ENCODE measurements at places on chromosomes 6 and 20. TPM values are rescaled to one million over a fixed set of nuclear protein-coding genes. Genes with fewer than 3 reads are reported as not detected.

GRCh38 chr6:154320181-154320580 is 36.4 kb downstream of the IPCEF1 start:
- H3K27ac ChIP-seq, result no peak overlapping the region
- peaks cover 5% of the 10 kb centered on the region for H3K27me3 ChIP-seq
- H3K36me3 ChIP-seq, result no peaks in the 10 kb centered on the region
- no peaks in the 10 kb centered on the region for H3K4me1 ChIP-seq

DNA sequence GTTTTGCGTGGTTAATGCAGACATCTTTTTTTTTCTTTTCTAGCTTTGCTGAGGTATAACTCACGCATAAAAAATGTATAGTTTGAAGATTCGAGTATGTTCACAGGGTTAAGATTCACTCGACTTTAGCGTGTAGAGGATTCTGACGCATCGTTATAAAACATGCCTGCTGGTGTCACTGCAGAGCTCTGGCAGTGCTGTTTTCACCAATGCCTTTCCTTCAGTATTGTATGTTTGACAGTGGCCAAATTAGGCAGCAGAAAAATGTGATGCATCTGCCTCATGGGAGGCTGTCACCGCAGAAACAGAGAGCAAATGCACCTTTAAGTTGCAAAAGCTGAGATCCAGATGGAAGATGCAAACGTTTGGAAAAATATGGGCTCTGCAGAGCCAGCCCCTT is 18.0 kb upstream of the SIRPB2 start:
- DNase-seq, result no peak
- H3K4me1 ChIP-seq, result no peaks in the 10 kb centered on the region
- no peak overlapping the region for H3K27ac ChIP-seq
- peaks cover 45% of the 10 kb centered on the region for H3K27me3 ChIP-seq
- no peak overlapping the region for H3K4me3 ChIP-seq
- no peaks in the 10 kb centered on the region for H3K36me3 ChIP-seq

- no peaks in the 10 kb centered on the region for H3K27me3 ChIP-seq
- peaks cover 17% of the 10 kb centered on the region for H3K36me3 ChIP-seq
- H3K4me3 ChIP-seq, result no peak overlapping the region
Measured at GRCh38 chr20:62658593-62659178, 16.4 kb downstream of the SLCO4A1 start.

DNA sequence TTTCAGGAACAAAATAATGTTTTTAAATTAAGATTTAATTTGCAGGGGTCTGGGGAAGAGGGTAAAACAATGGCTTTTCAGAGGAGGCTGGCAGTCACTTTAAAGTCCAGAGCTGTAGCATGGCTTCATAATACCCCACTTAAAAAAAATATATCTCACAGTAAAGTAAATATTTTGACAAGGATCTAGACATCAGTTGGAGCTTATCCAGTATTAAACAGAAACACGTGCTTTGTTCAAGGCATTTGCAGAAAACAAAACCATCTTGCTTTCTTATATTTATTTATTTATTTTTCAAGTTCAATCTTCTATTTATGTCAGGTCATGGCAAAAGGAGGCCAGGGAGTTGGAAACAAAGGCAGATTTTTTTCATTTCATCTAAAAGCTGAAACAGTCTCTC is 53.3 kb upstream of the PRL start:
- H3K4me3 ChIP-seq, result no peak overlapping the region
- H3K27me3 ChIP-seq, result no peaks in the 10 kb centered on the region
- no peak overlapping the region for H3K27ac ChIP-seq
- no peaks in the 10 kb centered on the region for H3K36me3 ChIP-seq
- DNase-seq, result no peak

GRCh38 chr6:144555066-144555465 is 269.9 kb downstream of the UTRN start:
- H3K4me1 ChIP-seq, result peaks cover 15% of the 10 kb centered on the region
- H3K27me3 ChIP-seq, result no peaks in the 10 kb centered on the region
- no peak for DNase-seq
- peaks cover 77% of the 10 kb centered on the region for H3K36me3 ChIP-seq
- no peak overlapping the region for H3K27ac ChIP-seq

- no peak overlapping the region for H3K4me3 ChIP-seq
- no peaks in the 10 kb centered on the region for H3K27me3 ChIP-seq
- no peaks in the 10 kb centered on the region for H3K36me3 ChIP-seq
Measured at GRCh38 chr20:55155360-55155759, 680.0 kb downstream of the DOK5 start.

DNA sequence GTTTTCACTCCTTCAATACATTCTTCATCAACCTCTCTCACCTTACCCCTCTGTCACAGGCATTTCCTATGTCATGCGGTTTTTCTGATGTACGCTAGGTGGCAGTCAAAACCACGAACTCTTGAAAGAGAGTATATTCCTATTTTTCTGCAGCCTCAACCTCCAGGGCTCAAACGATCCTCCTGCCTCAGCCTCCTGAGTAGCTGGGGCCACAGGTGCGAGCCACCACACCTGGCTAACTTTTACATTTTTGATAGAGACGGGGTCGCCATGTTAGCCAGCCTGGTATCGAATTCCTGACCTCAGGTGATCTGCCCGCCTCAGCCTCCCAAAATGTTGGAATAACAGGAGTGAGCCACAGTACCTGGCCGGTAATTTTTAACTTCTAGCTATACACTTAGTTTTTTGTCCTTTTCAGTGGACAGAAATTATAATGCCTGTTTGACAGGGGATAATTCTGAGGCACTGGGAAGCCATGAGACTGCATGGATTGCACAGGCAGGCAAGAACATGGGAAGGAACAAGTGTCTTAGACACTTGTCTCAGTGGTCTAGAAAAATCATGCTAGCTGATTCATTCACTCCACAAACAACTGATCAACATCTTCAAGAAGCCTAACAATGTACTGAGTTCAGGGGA is 22.5 kb upstream of the HFE start:
- no peak overlapping the region for H3K27ac ChIP-seq
- peak; percentile 42 for DNase-seq
- peaks cover 20% of the 10 kb centered on the region for H3K4me1 ChIP-seq
- peaks cover 27% of the 10 kb centered on the region for H3K27me3 ChIP-seq

DNA sequence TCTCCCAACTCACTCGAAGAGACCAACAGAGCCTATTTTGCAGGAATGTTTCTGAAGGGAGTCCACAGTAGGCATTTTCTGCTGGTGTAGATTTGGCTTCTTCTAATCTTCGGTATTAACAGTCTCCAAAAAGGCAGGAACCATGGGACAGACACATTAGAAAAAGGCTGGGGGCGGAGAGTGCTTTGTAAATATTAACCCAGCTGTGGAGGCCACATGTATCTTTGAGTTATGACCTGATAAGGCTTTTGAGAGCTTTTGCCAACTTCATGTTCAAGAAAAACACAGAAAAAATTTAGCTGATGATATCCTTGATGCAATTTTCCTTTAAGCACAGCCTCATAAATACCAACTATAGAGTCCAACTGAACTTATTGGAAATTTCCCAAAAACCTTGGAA is 119.4 kb upstream of the TSHZ2 start:
- no peak for DNase-seq
- H3K4me3 ChIP-seq, result no peak overlapping the region
- H3K27me3 ChIP-seq, result no peaks in the 10 kb centered on the region
- H3K36me3 ChIP-seq, result no peaks in the 10 kb centered on the region
- H3K4me1 ChIP-seq, result no peaks in the 10 kb centered on the region

- H3K36me3 ChIP-seq, result peaks cover 50% of the 10 kb centered on the region
- H3K27ac ChIP-seq, result no peak overlapping the region
- H3K4me3 ChIP-seq, result no peak overlapping the region
- DNase-seq, result no peak
- no peaks in the 10 kb centered on the region for H3K27me3 ChIP-seq
Measured at GRCh38 chr20:47241345-47241781, 115.1 kb downstream of the ZMYND8 start.

GRCh38 chr6:28125401-28125800 is 992 bp downstream of the ZSCAN16 start:
- H3K27ac ChIP-seq, result peak overlapping the region; percentile 78
- H3K27me3 ChIP-seq, result no peaks in the 10 kb centered on the region
- no peak for DNase-seq
- peaks cover 57% of the 10 kb centered on the region for H3K36me3 ChIP-seq
- H3K4me1 ChIP-seq, result peaks cover 47% of the 10 kb centered on the region

GRCh38 chr6:56771189-56771588 is 128.5 kb upstream of the DST start:
- no peaks in the 10 kb centered on the region for H3K36me3 ChIP-seq
- H3K4me3 ChIP-seq, result no peak overlapping the region
- H3K27ac ChIP-seq, result no peak overlapping the region
- DNase-seq, result no peak
- H3K4me1 ChIP-seq, result no peaks in the 10 kb centered on the region
- no peaks in the 10 kb centered on the region for H3K27me3 ChIP-seq

DNA sequence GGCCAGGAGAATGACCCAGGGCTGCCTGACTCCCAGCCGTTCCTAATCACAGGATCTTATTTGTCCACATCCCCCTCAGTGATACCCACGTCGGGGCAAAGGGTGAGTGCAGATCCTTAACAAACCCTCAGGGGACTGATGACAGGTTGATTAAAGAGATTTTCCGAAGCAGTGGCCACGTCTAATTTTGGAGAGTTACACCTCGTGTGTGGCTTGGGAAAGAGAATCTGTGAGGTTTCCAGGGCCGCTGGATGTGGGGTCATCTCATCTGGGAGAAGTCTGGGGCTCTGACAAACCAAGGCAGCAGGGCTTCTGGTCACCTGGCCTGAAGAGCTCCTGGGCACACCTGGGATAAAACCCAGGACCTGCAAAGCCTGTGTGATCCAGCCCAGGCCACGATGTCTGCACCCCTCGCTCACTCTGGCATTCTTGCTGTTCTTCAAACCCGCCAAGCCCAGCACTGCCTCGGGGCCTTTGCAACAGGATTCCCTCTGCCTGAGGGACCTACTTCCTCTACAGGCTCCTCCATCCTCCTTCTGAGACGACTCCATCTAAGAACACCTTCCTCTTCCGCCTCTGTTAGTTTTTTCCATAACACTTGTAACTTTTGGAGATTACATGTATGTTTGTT is 4.7 kb downstream of the JPH2 start:
- H3K27ac ChIP-seq, result no peak overlapping the region
- H3K4me1 ChIP-seq, result no peaks in the 10 kb centered on the region
- DNase-seq, result no peak
- H3K4me3 ChIP-seq, result no peak overlapping the region

GRCh38 chr6:87200469-87201175 is 45.3 kb downstream of the ZNF292 start:
- no peak for DNase-seq
- peaks cover 43% of the 10 kb centered on the region for H3K4me1 ChIP-seq
- H3K27me3 ChIP-seq, result no peaks in the 10 kb centered on the region
- H3K4me3 ChIP-seq, result no peak overlapping the region
- H3K27ac ChIP-seq, result no peak overlapping the region
- peaks cover 28% of the 10 kb centered on the region for H3K36me3 ChIP-seq

GRCh38 chr6:118652051-118652615 is 742 bp upstream of the CEP85L start:
- H3K36me3 ChIP-seq, result peaks cover 12% of the 10 kb centered on the region
- no peak for DNase-seq
- H3K4me3 ChIP-seq, result peak overlapping the region; percentile 80
- H3K27me3 ChIP-seq, result no peaks in the 10 kb centered on the region
- peaks cover 35% of the 10 kb centered on the region for H3K4me1 ChIP-seq

DNA sequence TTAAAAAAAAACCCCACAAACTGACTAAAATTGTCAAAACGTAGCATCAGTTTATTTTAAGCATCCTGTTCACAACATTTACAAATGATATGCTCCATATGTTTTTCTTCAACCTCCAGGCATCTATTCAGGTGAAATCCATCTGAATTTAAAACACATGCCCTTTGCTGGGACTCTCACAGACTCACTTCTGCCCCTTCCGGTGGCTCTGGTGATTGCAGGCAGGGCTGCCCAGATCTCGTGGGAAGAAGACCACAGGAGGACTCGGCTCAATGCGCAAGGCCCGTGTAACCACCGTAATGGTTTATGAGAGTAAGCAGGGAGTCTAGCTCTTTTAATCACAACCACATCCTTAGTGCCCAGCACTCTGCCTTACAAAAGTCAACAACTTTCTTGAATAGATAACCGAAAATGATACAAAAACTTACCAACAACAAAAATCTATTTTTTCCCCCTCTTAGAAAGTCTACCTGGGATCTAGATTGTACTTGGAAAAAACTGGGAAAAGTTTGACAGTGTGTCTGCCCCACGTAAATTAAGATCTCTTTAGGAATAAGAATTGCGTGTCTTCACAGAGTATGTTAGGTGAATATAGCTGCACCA is 139.1 kb downstream of the KIF16B start:
- H3K27ac ChIP-seq, result no peak overlapping the region
- H3K36me3 ChIP-seq, result no peaks in the 10 kb centered on the region

GRCh38 chr6:46652232-46652602 is 401 bp downstream of the CYP39A1 start:
- no peak overlapping the region for H3K27ac ChIP-seq
- peak overlapping the region; percentile 71 for H3K4me3 ChIP-seq
- DNase-seq, result no peak
- peaks cover 15% of the 10 kb centered on the region for H3K4me1 ChIP-seq

- no peaks in the 10 kb centered on the region for H3K36me3 ChIP-seq
- H3K27ac ChIP-seq, result no peak overlapping the region
- no peaks in the 10 kb centered on the region for H3K27me3 ChIP-seq
Measured at GRCh38 chr6:150631984-150632642, 32.4 kb downstream of the PLEKHG1 start.

DNA sequence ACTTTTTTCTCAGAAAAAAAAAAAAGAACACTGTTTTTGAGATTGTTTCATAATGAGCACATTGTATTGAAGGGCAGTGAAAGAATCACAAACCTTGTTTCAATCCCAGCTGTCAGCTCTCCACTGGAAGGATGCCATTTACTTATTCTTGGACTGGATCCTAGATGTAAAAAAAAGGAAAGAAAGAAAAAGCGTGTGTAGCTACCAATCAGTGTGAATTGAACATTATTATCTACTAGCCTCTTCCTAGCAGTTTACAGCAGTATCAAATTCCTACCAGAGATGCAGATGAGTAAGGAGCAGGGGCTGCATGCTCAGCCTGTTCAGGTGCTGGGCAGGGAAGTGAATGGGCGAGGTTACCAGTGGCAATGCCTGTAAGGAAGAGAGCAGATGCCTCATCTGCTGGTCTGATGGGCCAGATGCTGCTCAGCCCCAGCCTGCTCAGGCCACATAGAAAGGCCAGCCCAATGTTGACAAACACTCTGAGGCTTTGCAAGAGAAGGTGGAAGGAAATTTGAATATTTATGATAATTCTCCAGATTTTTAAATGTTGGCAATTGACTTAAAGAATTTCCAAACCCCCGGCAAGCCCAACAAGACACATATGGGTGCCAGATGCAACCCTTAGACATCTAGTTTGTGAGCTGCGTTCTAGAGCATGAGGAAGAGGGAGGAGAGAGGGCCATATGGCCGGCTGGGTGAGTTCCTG is 189.5 kb downstream of the IBTK start:
- no peak overlapping the region for H3K4me3 ChIP-seq
- no peaks in the 10 kb centered on the region for H3K4me1 ChIP-seq
- H3K27ac ChIP-seq, result no peak overlapping the region
- H3K27me3 ChIP-seq, result no peaks in the 10 kb centered on the region
- no peaks in the 10 kb centered on the region for H3K36me3 ChIP-seq

The TRIM15 gene
- not detected for total RNA-seq

The EPHA7 gene
- total RNA-seq, result not detected

The E2F1 gene
- 61.7 TPM for total RNA-seq

The TRAPPC3L gene
- total RNA-seq, result not detected

The HLA-DPB1 gene
- total RNA-seq, result 89.8 TPM

The SLC35D3 gene
- not detected for total RNA-seq

The TAAR6 gene
- not detected for total RNA-seq

The PI3 gene
- total RNA-seq, result not detected

Measured in activated CD4-positive, alpha-beta memory T cell treated with anti-CD3 and anti-CD28 coated beads, Interleukin-2, amount 10 ng/mL, durations not matched to agents 7 days and 5 days (primary cell).